ENCODE measurements at places on chromosomes 7 and 10. TPM values are rescaled to one million over a fixed set of nuclear protein-coding genes. Genes with fewer than 3 reads are reported as not detected.

- no peak for DNase-seq
These were observed 22.0 kb downstream of the ITGB8 start for GRCh38 chr7:20352573-20353306.

- no peak for DNase-seq
These were observed 35.6 kb upstream of the XRCC2 start for GRCh38 chr7:152711444-152711944.

DNA sequence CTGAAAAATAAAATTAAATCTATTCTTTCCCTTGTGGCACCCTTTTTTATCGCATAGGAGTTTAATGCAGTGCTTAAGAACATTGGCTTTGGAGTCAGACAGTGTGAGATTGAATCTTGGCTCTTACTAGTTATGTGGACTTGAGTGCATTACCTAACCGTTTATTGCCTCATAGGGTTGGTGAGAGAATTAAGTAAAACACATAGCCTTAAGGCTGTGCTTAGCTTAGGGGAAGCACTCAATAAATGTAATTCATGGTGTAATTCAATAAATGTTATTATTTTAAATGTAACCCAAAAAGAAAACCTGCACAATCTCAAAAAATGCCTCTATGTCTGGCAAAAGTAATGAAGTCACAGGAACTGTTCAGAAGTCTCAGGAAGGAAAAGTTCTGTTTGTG lies 2.7 kb downstream of the STK17A start:
- DNase-seq = no peak

- DNase-seq = no peak
These were observed 20.8 kb downstream of the WDFY4 start for GRCh38 chr10:48705401-48705938.

GRCh38 chr10:91190876-91191583 lies 29.4 kb upstream of the PCGF5 start:
- no peak for DNase-seq

- no peak for DNase-seq
These were observed 54.5 kb downstream of the RAB18 start for GRCh38 chr10:27558612-27559020.

GRCh38 chr10:48744587-48744986 lies 59.9 kb downstream of the WDFY4 start:
- DNase-seq = no peak

- DNase-seq = no peak
These were observed 1.2 kb downstream of the KLF6 start for GRCh38 chr10:3783682-3784432.

GRCh38 chr10:69880301-69881081 lies 78.8 kb downstream of the COL13A1 start:
- DNase-seq = no peak

The ADIRF gene
- 504 TPM for total RNA-seq

The FAM25C gene
- not detected for total RNA-seq

The SAP25 gene
- not detected for total RNA-seq

The TMEM213 gene
- not detected for total RNA-seq

The PTN gene
- total RNA-seq = 7.5 TPM

The PRRT4 gene
- 4.0 TPM for total RNA-seq

Measured in omental fat pad (tissue), 4 donors.